ENCODE measurements at places on chromosomes 5 and 9.

GRCh38 chr9:131078427-131079366 lies 17.6 kb upstream of the AIF1L start:
- H3K27ac ChIP-seq: no peak overlapping the region
- H3K4me1 ChIP-seq: no peaks in the 10 kb centered on the region
- H3K36me3 ChIP-seq: no peaks in the 10 kb centered on the region
- H3K4me3 ChIP-seq: no peak overlapping the region

DNA sequence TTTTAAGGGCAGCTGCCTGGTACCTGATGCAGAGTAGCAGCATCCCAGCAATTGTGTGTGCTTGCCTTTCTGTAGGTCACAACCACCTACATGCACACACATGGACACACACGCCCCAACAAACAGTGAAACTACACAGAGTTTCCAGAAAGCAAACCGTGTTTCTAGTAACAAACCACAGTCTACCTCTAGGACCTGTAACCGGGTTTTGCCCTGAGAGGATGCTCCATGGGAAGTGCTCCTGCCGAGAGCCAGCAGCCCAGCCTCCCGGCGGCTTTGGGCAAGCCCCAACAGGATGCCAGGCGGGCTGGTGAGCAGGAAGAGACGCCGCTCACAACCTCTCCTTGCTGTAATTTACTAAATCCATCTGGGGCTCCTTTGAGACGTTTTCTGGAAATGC lies 4.1 kb upstream of the TCF7 start:
- peaks cover 11% of the 10 kb centered on the region for H3K4me1 ChIP-seq
- no peak overlapping the region for H3K27ac ChIP-seq
- H3K4me3 ChIP-seq: no peak overlapping the region

GRCh38 chr9:94829380-94830070 lies 103.0 kb downstream of the AOPEP start:
- no peaks in the 10 kb centered on the region for H3K27me3 ChIP-seq
- peaks cover 19% of the 10 kb centered on the region for H3K4me1 ChIP-seq
- DNase-seq: no peak
- no peaks in the 10 kb centered on the region for H3K36me3 ChIP-seq

GRCh38 chr5:103510851-103511553 lies 51.6 kb downstream of the NUDT12 start:
- H3K27me3 ChIP-seq: no peaks in the 10 kb centered on the region
- no peak overlapping the region for H3K4me3 ChIP-seq
- no peaks in the 10 kb centered on the region for H3K36me3 ChIP-seq
- no peaks in the 10 kb centered on the region for H3K4me1 ChIP-seq
- DNase-seq: no peak

DNA sequence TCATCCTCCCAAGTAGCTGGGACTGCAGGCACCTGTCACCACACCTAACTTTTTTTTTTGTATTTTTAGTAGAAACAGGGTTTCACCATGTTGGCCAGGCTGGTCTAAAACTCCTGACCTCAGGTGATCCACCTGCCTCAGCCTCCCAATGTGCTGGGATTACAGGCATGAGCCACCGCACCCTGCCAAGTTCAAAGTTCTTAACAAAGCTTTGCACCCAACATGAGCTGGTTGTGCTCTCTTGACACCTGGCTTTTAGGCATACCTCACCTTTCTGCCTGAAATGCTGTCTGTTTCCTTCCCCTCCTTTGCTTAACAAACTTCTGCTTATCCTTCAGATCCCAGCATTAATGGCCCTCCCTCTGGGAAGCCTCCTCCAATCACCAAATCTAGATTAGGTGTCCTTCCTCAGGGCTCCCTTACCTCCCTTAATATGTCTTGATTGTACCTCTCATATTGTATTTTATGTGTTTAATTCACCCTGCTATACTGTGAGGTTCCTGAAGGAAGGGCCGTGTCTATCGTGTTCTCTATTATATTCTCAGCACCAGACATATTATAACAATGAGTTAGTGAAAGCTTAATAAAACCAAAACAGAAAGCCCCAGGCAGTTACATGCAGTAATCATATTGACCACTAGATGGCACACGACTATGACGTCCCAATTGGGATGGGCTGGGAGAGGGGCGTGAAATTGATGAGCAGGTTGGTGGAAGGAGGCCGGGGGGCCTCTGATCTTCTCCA lies 62.9 kb upstream of the PPARGC1B start:
- no peaks in the 10 kb centered on the region for H3K36me3 ChIP-seq
- no peak for DNase-seq
- H3K27me3 ChIP-seq: no peaks in the 10 kb centered on the region
- H3K4me1 ChIP-seq: peaks cover 5% of the 10 kb centered on the region

GRCh38 chr5:115475788-115476187 lies 68.8 kb downstream of the FEM1C start:
- H3K36me3 ChIP-seq: no peaks in the 10 kb centered on the region
- H3K4me1 ChIP-seq: no peaks in the 10 kb centered on the region
- H3K27me3 ChIP-seq: no peaks in the 10 kb centered on the region
- H3K4me3 ChIP-seq: no peak overlapping the region
- no peak overlapping the region for H3K27ac ChIP-seq
